Diencephalon (tissue), 1 donor: ENCODE measurements at places on chromosomes 6 and 20. TPM values are rescaled to one million over a fixed set of nuclear protein-coding genes. Genes with fewer than 3 reads are reported as not detected.

The CALHM5 gene
- total RNA-seq: 1.2 TPM

The SYCP2 gene
- 4.2 TPM for total RNA-seq

The GHRH gene
- 2.3 TPM for total RNA-seq

The PPP1R3G gene
- total RNA-seq: 3.7 TPM

The SCAND1 gene
- total RNA-seq: 26.5 TPM

The SERINC1 gene
- 715 TPM for total RNA-seq

The DSE gene
- total RNA-seq: 20.1 TPM

The ABT1 gene
- total RNA-seq: 8.5 TPM

The TBXT gene
- not detected for total RNA-seq

The TMEM217 gene
- total RNA-seq: 1.8 TPM

The OOEP gene
- total RNA-seq: not detected

The OPRM1 gene
- 56.7 TPM for total RNA-seq

The IL20RA gene
- total RNA-seq: 1.4 TPM

The BHLHE23 gene
- not detected for total RNA-seq

The ISM1 gene
- total RNA-seq: 2.8 TPM

The MEP1A gene
- total RNA-seq: not detected

The HEY2 gene
- 2.8 TPM for total RNA-seq

The GSTA1 gene
- not detected for total RNA-seq

The TMEM200A gene
- 21.2 TPM for total RNA-seq

The ZMYND8 gene
- total RNA-seq: 42.0 TPM

The GABRR2 gene
- not detected for total RNA-seq

The HLA-DRA gene
- 8.5 TPM for total RNA-seq

The KCNQ5 gene
- 5.5 TPM for total RNA-seq

The SNAI1 gene
- total RNA-seq: 0.23 TPM

The TUBB gene
- total RNA-seq: 1,178 TPM

The SMLR1 gene
- total RNA-seq: not detected

The FRK gene
- total RNA-seq: 0.92 TPM

The DEFB124 gene
- total RNA-seq: not detected

The WFDC5 gene
- not detected for total RNA-seq

The C20orf141 gene
- total RNA-seq: not detected

The PBOV1 gene
- not detected for total RNA-seq

The ENPP5 gene
- 13.6 TPM for total RNA-seq

The KCNG1 gene
- total RNA-seq: 22.8 TPM

The HCK gene
- 5.1 TPM for total RNA-seq

The MYLK2 gene
- 1.6 TPM for total RNA-seq

The SMPD2 gene
- total RNA-seq: 5.8 TPM

The FOXS1 gene
- 1.4 TPM for total RNA-seq

The ARID1B gene
- 118 TPM for total RNA-seq

The GPX6 gene
- total RNA-seq: not detected

The LBP gene
- not detected for total RNA-seq

The ULBP2 gene
- total RNA-seq: 2.1 TPM

The ID4 gene
- total RNA-seq: 309 TPM

The ATP6V1G2 gene
- total RNA-seq: 69.4 TPM

The RIPOR2 gene
- 33.4 TPM for total RNA-seq

The ULBP3 gene
- total RNA-seq: 14.1 TPM

The MATN4 gene
- total RNA-seq: 4.8 TPM

The COL9A3 gene
- total RNA-seq: 7.8 TPM

The B3GALT4 gene
- 7.8 TPM for total RNA-seq

The CHRNA4 gene
- total RNA-seq: 26.5 TPM

The TBX18 gene
- total RNA-seq: 7.6 TPM

The TMEM244 gene
- not detected for total RNA-seq

The NFATC2 gene
- total RNA-seq: 0.69 TPM

The DSN1 gene
- 8.3 TPM for total RNA-seq

The RAET1E gene
- not detected for total RNA-seq

The CPNE5 gene
- 36.0 TPM for total RNA-seq
